ENCODE measurements at places on chromosomes 7 and 10.

DNA sequence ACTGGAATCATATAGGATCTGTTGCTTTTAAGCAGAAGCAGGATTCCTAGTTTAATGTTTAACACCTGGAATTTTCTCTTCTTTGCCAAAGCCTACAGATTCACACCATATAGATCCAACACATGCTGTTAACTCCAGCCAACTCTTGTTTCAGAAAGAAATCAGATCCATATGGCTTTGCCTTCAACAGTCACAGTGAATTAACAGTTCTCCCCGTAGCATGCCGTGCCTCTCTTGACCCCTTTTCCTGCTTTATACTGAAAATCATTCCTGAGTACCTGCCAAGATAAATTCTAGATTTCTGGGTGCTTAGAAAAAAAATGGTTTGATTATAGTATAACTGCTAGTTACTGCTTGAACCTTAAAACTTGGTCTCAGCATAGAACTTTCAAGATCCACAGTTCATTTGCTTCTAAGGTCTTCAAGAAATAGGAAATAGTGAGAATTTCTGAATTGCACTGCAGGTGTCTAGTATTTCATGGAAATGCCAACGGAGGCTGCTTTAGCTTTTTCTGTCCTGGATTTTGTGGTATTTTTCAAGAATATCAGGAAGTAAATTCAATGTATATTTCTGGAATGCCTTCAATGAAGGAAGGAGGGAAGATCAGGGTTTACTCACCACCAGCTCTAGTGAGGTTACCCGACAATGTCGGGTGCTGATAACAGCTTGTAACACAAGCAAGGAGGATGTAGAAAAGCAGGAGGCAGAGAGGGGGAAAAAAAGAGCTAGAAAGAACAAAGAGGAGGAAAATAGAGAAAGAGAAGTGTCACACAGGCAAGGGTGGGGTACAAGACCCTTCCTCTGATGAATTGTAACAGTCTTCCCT is 6.6 kb downstream of the AASS start:
- DNase-seq = no peak

DNA sequence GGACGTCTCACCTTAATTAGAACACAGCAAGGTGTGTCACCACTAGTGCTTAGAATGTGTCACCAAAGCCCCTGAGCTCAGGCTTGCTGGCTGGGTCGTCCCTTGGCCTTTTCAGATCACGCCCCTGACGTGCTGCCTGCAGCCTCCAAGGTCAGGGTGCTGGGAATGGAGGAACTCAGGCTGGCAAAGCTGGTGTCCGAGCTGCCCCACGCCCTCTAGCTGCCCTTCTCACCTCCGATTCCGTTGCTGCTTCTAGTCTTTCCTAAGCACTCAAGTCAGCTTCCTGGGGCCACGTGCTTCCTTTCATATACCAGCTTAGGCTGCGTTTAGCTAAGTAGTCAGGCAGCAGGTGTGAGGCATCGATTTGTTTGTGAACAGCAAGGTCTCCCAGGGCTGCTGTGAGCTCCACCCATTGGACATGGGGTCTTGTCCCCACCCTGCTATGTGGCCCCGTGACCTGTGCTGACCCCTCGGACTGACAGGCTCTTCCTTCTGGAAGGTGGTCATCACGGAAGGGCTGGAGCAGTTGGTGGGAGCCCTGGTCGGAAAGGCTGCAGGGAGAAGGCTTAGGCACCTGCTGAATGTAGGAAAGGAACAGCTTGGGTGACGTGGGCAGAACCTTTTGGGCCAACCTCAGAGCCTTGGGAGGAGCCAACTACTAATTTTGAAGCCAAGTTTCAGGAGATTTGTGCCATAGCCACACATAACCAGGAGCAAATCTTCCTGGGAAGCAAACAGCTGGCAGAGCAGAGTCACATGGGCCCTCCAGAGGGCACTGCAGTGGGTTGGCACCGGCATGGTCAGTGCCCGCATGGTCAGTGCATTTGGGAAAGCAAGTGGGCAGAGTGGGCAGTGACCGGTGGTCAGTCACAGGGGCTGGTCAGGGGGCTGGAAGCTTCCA is 28.8 kb downstream of the VIPR2 start:
- DNase-seq = peak; percentile 27

- DNase-seq = no peak
Measured at GRCh38 chr7:103972779-103973434, 16.6 kb downstream of the RELN start.

DNA sequence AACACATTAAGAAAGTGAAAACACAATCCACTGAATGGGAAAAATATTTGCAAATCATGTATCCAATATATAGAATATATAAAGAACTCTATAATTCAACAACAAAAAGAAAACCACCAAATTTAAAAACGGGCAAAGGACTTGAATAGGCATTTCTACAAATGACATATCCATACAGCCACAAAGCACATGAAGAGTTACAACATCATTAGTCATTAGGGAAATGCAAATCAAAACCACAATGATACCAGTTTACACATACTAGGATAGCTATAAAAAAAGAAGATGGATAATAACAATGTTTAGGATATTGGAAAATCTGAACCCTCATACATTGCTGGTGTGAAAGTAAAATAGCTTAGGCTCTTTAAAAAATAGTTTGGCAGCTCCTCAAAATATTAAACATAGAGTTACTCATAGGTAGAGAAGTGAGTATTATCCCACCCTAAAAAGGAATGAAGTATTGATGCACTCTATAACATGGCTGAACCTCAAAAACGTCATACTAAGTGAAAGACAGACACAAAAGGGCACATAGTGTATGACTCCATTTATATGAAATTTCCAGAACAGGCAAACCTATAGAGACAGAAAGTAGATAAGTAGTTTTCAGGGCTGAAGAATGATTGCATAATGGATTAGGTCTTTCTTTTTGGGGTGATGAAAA is 4.5 kb downstream of the ZPBP start:
- no peak for DNase-seq

- no peak for DNase-seq
Measured at GRCh38 chr10:14409247-14409646, 78.5 kb upstream of the FRMD4A start.

- DNase-seq = no peak
Measured at GRCh38 chr10:80452069-80452468, 2.0 kb upstream of the TSPAN14 start.

GRCh38 chr7:117717357-117717756 is 155.9 kb downstream of the CTTNBP2 start:
- DNase-seq = no peak

DNA sequence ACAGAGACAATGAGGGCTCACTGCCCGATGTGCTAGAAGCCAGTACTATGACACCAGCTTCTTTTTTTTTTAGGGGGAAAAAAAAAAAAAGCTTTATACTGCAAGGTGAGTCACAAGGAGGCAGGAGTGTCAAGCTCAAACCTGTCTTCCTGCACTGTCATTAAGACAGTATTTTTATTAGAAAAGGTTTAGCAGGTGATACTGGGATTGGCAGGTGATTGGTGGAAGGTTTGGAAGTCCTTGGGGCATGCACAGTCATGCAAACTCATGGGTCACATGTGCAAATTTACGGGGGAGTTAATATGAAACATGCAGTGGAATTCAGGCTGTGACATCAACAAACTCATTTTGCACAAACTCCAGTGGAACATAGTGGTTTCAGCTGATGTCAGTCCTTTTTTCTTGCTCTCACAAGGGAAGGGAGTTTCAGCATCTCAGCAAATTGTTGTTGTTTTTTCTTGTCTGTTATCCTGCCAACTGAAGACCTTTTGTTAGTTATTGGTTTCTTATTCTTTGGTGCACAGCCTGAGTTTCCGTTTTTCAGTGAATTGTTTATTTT is 530.6 kb downstream of the ANKRD7 start:
- no peak for DNase-seq

GRCh38 chr10:75057680-75058079 is 53.8 kb upstream of the SAMD8 start:
- no peak for DNase-seq

DNA sequence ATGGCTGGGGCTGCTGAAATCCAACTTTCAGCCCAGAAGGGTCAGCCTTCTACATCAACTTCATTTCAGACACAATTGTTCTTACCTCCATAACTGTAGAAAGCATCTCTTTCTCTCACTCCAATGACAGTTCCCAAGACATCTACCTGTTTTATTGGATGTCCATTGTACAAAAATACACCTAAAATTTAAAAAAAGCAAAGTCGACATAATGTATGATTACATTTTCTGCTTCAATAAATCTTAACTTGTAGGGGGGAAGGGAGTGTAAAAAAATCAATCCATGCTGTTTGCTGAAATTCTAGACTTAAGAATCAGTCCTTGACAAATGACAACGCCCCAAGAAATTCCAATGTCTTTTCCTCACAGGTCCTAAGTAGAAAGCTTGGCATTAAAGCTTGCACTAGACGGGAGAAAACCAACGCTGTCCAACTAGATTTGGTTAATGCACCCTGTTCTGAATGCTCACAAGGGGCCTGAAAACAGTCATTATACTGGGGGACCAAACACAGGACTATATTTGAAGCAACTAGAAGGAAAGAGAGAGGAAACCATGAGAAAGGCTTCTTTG is 7.5 kb downstream of the STN1 start:
- no peak for DNase-seq

DNA sequence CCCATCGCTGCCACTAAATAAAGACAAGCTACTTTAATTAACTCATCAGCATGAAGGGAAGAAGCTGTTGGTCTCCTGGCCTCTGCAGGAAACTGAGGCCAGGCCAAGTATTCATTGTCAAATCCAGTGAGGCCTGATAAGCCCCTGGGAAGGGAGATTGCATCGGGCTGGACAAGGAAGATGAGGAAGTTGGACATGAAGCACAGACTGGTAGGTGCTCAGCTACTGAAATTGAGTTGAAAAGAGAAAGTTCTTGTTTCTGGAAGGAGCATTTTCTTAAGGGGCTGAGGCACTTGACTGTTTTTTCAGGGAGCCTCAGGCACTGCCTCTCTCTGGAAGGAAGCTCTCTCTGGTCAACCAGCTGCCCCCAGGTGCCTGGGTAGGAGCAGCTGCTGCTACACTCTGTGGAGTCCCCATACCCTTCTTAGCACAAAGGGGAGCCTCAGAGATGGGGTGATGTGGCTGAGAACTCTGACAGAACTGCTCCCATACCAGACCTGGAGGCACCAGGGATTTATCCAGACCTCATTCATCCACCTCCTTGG is 90.3 kb upstream of the IKZF1 start:
- DNase-seq = no peak

- DNase-seq = no peak
Measured at GRCh38 chr7:42972699-42973500, 40.7 kb downstream of the MRPL32 start.

DNA sequence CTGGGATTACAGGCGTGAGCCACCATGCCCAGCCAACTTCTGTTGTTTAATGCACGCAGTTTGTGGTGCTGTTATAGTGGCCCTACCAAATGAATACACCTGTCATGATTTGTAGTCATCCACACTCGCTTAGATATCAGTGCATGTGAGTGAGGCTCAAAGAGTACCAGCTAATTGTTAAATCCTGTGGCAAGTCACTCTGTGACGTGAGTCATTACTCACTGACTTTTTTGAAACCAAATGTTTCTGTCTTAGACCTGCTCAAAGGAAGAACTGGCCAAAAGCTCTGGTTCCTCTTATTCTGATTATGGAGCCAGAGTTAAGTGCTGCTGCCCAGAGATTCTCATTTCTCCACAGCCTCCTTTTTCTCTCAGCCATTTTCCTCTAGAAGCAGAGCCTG is 109.4 kb downstream of the PRKAG2 start:
- DNase-seq = no peak

DNA sequence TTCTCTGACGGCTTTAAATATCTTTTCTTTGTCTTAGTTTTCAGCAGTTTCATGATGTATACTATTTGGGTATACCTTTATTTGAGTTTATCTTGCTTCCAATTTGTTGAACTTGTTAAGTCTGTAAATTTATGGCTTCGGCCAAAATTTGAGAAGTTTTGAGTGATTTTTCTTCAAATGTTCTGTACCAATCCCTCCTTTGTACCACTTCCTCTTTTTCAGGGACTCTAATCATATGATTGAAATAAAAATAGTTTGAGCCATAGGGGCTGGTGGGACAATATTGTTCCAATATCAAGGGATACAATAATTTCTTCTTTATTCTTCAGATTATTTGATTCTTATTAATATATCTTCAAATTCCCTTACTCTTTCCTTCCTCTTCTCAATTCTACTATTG is 43.1 kb upstream of the CTTNBP2 start:
- no peak for DNase-seq

DNA sequence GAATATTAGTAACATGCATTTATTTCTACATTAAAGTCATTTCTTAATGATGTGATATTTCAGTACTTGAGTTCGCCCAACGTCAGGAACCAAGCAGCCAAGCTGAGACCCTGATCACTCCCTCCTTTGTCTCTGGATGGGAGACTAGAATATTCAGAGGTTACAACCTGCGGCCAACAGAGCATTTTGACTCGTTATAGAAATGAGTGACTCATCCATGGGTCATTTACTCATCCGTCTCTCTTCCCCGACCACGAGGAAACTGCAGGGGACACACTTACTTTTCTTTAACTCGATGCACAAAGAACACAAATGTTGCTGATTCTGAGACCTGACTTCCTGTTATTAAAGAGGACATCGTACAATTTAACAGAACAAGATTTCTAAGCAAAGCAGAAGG is 343.3 kb downstream of the FRMD4A start:
- DNase-seq = no peak

GRCh38 chr10:43904844-43905243 is 256.2 kb upstream of the ZNF32 start:
- DNase-seq = no peak

- DNase-seq = no peak
Measured at GRCh38 chr7:116251675-116252074, 41.3 kb downstream of the TES start.

DNA sequence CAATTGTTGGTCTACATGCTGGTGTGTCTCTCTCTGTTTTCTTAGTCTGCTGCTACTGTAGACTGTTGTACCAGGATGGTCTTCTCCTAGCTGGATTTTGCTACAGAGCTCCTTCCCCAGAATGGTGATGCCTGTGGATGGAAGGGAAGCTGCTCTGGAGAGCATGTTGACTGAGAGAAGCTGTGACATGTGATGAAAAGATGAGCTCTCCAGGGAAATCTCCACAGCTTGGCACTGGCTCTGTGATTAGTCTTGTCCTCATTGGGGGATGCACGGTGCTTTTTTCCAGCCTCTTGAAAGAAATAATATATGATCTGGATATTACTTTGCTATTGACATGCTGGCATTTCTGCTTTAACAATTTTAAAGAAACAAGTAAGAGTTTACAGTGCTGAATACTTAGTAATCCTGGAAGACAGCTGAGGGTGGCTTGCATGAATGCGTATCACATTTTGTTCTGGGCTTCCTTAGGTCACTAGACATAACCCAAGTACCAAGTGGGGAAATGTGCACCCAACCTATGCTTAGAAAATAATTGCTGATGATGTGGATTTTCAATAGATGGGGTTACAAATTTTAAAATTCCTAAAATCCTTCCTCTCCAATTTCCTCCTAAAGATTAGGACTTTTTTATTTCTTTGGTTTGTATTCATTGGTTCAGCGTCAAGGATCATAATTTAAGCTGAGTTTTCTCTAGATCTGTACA is 849.7 kb downstream of the KCNMA1 start:
- DNase-seq = no peak

All from NCI-H187 treated with DMSO at 0.1 percent for 48 hours (cell line).